ENCODE measurements at places on chromosomes 1 and 21. TPM values are rescaled to one million over a fixed set of nuclear protein-coding genes. Genes with fewer than 3 reads are reported as not detected.

DNA sequence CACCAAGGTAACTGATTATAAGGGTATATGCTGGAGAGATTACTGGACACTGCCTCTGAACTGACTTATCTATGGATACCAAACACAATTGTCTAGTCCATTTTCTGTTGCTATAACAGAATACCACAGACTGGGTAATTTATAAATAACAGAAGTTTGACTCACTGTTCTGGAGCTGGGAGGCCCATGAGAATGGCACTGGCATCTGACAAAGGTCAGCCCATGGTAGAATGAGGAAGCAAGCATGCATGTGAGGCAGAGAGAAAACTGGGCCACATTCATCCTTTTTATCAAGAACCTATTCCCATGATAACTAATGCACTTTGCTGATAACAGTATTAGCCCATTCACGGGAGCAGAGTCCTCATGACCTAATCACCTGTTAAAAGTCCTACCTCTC is 37.4 kb downstream of the FCER1A start:
- DNase-seq: no peak

- no peak for DNase-seq
Measured at GRCh38 chr1:43849670-43850069, 83.9 kb upstream of the ARTN start.

GRCh38 chr1:47637111-47637685 is 199.4 kb downstream of the FOXD2 start:
- no peak for DNase-seq

GRCh38 chr1:230026572-230026971 is 40.5 kb upstream of the GALNT2 start:
- DNase-seq: no peak

DNA sequence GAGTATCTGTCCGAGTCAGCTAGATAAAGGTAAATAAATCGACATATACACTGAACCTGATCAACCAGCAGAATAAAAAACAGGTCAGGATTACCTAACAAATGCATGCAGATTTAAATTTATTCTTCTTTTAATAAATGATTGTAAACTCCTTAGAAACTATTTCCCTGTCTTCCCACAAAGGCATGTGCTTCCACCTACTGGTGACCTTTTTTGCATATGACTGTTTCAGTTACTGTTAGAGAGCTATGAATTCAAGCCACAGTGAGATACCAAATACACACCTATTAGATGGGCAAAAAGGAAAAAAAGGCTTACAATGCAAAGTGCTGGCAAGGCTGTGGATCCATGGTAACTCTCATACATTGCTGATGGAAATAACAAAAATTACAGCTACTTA is 957.4 kb upstream of the NCAM2 start:
- no peak for DNase-seq

DNA sequence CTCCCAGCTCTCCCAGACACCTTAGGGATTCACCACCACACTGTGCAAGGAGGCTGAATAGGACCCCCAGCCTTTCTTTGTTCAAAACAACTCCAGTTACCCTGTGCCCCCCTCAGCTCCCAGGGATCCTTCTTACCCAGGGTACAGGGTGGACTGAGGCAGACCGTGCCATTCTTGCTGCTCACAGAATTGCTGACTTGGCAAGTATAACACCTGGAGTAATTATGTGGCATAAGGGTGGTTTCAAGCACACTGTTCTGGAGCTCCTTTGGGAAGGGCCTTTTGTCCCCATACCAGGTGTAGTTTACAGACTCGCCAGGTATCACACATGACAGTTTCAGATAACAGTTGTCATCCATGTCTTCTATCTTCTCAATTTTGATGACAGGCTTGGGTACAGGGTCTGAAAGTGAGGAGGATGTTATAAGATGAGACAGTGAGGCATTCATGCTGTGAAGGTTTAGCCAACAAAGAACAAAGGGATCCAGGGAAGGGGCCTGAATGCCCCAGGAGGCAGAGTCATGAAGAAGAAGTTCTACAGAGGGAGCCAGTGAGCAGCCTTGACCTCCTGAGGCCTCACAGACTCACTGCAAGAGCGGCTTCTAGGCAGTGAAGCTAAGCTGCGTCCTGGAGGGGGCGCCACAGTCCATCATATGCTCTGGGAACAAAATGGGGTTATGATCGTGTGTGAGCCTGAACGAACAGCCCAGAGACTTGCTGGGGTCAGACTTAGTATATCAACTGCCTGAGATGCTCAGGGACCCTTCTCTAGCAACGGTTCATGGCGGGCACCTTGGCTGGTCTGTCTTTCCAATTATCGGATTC is 30.3 kb downstream of the CD48 start:
- DNase-seq: peak; percentile 33

DNA sequence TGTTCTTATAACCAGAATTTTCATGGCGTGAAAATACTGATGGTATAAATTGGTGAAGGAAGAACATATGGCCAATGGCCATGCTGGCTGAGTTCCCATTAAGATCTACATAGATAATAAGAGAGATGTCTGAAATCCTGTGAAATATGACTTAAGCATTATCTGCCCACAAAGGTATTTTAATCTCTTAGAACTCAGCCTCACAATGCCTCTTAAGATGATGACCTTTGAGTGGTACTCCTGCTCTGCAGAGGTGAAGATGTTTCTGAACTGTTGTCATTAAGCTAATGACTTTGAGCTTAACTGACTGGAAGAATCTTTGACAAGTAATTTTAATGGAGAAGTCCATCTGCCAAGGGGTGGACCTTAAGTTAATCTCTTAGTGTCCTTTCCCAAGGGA is 148.7 kb downstream of the ZNF326 start:
- no peak for DNase-seq

DNA sequence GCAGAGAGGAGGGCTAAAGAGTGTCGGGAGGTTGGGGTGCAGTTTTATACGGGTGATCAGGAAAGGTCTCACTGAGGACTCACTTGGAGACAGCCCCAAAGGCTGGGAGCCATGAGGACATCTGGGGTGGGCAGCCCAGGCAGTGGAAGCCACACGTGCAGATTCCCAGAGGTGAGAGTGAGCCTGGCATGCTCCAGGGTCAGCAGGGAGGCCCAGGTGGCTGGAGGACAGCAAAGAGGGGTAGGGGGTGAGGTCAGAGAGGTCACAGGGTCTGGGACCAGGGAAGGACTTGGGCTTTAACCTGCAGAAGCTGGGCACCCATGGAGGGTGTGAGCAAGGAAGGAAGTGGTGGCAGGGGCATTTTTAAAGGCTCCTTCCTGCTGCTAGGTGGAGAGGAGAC is 481.7 kb downstream of the MATN1 start:
- DNase-seq: no peak

DNA sequence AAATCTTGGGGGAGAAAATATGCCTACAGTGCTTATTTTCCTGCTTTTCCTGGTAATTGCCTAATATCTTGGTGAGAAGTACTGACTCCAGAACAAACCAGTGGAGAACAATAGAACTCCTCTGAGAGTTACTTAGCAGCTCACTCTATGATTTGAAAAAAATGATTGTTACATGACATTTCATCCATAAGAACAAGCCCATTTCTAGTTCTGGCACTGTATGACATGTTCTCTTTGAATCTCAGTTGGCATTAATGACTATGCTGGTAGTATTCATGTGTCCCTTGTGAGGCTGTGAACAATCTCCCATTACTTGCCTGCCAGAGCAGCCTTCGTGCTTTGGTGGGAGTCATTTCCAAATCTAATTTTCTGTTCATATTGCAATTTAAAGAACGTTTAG is 58.0 kb downstream of the CLIC4 start:
- no peak for DNase-seq

GRCh38 chr1:151510957-151511635 is at the start of gene CGN:
Gene CGN (plus strand): TSS chr1:151511387. CDS start chr1:151518520, 7,133 bp downstream.
- peak; percentile 87 for DNase-seq

DNA sequence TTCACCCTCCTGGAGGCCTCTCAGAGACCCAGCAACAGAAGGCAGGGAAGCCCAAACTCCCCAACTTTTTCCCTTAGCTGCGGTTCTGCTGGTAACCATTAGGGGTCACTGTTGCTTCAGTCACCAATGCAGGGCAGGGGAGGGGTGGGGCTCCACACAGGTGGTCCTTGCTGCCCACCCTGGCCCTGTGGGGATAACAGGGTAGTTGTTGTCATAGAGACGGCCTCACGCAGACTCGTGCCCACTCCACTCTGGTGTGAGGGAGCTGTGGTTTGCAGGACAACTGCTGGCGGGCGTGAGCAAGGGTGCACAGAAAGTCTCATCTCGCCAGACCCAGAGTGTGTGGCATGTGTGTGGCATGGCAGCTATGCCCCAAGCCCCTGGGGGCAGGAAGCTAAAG is 19.9 kb downstream of the INSRR start:
- DNase-seq: no peak

- DNase-seq: no peak
Measured at GRCh38 chr1:19260211-19261138, 8.9 kb downstream of the MRTO4 start.

GRCh38 chr1:7752512-7753417 is 18.3 kb upstream of the VAMP3 start:
- DNase-seq: peak; percentile 73

GRCh38 chr21:17501107-17502006 is 11.5 kb upstream of the CXADR start:
- no peak for DNase-seq

DNA sequence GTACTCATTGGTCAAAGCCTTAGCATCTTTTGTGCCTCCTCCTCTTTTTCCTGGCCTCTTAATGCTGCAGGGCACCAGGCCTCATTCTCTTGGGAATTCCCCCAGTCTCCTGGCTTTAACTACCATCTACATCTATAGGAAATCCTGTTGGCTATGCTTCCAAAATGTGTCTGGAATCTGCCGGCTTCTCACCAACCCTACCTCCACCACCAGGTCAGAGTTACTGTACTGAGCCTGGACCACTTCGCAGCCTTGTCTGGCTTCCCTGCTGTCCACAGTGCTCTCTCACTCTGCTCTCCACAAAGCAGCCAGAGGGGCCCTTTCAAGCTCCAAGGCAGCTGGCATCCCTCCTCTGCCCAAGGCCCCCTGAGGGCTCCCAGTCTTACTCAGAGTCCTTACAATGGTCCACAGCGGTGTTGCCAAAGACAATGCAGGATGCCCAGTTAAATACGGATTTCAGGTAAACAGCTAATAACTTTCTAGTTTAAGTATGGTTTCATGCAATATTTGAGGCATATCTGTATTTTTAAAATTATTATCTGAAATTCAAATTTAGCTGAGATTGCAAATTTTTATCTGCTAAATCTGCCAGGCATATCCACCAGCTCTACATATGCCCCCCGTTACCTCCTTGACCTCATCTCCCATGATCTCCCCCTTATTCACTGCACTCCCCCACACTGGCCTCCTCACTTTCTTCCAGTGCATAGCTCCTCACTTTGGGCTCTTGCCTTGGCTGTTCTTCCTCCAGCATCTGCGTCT is 34.5 kb upstream of the FAM163A start:
- DNase-seq: peak; percentile 92

DNA sequence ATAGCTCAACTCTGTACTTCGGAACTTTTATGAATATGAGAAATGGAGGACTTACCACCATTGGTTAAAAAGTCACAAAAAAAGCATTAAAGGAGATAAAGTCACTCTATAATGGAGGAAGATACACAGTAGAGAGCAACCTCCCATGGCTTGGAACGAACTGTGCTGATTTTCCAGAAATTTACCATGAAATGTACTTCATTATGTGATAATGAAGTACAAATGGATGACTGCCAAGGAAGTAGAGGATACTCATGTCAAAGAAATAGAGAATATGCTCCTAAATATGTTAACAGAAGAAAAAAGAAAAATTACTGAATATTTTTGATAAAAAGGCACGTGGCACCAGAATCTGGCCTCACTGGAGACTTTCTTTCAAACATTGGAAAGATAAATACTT is 23.6 kb upstream of the PLA2G2E start:
- DNase-seq: no peak

DNA sequence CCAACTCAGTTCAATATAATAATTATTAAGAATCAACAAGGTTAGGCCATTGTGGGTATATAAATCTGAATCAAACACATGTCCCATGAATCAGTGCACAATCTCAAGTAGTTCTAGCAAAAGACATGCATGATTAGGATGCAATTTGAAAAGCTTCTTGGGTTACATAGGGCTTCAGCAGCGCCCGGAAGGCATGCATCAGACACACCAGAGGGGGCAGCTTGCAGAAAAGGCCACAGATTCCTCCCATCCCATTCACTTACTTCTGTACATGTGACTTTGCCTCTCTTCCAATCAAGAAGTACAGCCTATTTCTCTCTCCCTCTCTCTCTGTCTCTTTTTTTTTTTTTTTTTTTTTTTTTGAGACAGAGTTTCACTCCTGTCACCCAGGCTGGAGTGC is 91.8 kb downstream of the KCNN3 start:
- no peak for DNase-seq

GRCh38 chr21:32599091-32599490 is 13.1 kb downstream of the CFAP298 start:
- no peak for DNase-seq

DNA sequence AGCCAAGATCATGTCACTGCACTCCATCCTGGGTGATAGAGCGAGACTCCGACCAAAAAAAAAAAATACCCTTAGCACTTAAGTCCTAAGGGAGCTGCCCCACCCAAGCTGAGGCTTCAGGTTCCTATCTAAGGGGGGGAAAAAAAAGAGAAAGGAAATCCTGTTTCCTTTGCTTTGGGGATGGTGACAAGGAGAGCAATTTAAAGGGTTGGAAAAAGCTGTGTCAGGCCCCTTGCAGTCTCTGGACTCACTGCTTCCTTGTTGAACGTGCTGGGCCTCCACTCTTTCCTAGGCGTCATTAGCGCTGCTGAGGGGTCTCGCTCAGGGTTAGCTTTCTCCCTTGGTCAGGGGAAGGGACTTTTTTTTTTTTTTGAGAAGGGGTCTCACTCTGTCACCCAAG is 18.1 kb downstream of the PRCC start:
- DNase-seq: no peak

- DNase-seq: no peak
Measured at GRCh38 chr1:192903142-192903541, 94.3 kb downstream of the RGS2 start.

DNA sequence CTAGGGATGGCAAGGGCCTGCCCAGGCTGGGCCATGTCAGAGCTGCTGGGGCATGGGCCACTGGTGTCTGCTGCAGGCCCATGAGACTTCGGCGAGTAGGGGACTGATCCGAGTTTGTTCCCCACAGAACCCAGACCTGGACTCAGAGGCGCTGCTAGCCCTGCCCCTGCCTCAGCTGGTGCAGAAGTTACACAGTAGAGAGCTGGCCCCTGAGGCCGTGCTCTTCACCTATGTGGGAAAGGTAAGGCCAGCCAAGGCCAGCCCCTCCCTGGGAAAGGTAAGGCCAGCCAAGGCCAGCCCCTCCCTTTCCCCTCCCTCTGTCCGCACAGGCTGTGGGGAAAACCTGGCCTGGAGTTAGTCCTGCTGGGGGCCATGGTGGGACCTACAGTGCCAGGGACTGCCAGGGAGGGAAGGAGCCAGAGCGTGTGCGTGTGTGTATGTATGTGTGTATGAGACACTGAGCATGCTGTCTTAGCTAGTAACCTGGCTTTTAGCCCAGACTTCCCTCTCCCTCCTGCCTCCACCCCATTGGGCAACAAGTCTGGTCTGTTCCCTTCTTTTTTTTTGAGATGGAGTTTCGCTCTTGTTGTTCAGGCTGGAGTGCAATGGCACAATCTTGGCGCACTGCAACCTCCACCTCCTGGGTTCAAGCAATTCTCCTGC is 8.0 kb downstream of the FAAH start:
- DNase-seq: peak; percentile 67

Gene PPM1J
- 0.65 TPM for total RNA-seq

Gene ARHGAP30
- total RNA-seq: not detected

Gene CIART
- total RNA-seq: 0.44 TPM

Gene SMYD3
- 17.3 TPM for total RNA-seq

Gene GJA9
- total RNA-seq: not detected

Gene TOMM20
- 78.5 TPM for total RNA-seq

Gene SPRR2E
- total RNA-seq: not detected

Gene DDR2
- 3.4 TPM for total RNA-seq

Gene TNFRSF14
- total RNA-seq: 177 TPM

Gene PRMT2
- total RNA-seq: 136 TPM

Measured in lung microvascular endothelial cell (primary cell).